ENCODE measurements at places on chromosomes 5 and 9.

DNA sequence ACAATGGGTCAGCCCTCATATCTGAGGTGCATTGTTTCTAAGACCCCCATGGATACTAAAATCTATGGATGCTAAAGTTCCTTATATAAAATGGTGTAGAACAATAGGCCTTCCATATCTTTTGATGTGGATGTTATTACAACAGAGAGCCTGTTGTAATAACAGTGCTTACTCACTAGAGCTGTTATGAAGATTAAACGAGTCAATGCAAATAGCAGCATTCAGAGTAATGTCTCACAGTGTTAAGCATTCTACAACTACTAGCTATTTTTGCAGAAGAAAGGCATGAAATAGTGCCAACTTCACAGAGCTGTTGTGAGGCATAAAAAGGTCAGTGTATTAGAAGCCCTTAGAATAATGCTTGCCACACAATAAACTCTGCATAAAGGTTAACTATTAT is 13.0 kb downstream of the CHSY3 start:
- DNase-seq, result no peak

GRCh38 chr5:110969502-110969901 is 102.0 kb upstream of the TSLP start:
- no peak for DNase-seq

GRCh38 chr9:137293482-137294090 is 8.5 kb downstream of the NRARP start:
- DNase-seq, result no peak

- no peak for DNase-seq
Observed at GRCh38 chr9:127130661-127131538, 8.5 kb upstream of the ANGPTL2 start.

GRCh38 chr9:88766778-88767503 is 224.3 kb upstream of the S1PR3 start:
- DNase-seq, result no peak

GRCh38 chr9:546235-546634 is 295.3 kb upstream of the DMRT1 start:
- no peak for DNase-seq
